ENCODE measurements at places on chromosomes 1 and 21. TPM values are rescaled to one million over a fixed set of nuclear protein-coding genes. Genes with fewer than 3 reads are reported as not detected.
A peak's percentile ranks its signal among the peaks of the same experiment; 100 is the strongest.

- H3K27me3 ChIP-seq = peaks cover 18% of the 10 kb centered on the region
- no peaks in the 10 kb centered on the region for H3K36me3 ChIP-seq
- no peak for DNase-seq
These were observed 110.2 kb downstream of the MATN1 start for GRCh38 chr1:30613188-30613587.

DNA sequence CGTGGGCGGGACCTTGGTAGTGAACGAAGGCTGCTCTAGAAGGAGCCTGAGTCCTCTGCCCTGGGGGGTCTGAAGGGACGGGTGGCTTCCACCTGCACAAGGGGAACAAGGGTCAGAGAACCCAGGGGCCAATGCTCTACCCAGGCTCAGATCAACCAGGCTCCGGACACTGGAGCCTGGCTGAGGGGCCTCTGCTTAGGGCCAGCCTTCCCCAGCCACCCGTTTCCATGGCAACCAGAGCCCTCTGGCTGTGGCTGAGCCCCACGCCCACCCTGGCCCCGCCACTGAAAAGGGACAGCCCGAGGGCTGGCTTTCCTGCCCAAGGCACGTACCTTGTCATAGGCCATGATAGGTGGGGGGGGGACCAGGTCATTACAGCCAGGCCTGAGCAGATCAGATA is 724.6 kb downstream of the PTPRU start:
- DNase-seq = no peak
- H3K27ac ChIP-seq = no peak overlapping the region
- H3K4me1 ChIP-seq = no peaks in the 10 kb centered on the region
- H3K36me3 ChIP-seq = no peaks in the 10 kb centered on the region
- H3K4me3 ChIP-seq = no peak overlapping the region
- peaks cover under 1% of the 10 kb centered on the region for H3K27me3 ChIP-seq

Gene GRIK1
- total RNA-seq = not detected

Gene PMF1
- total RNA-seq = 65.5 TPM

DNA sequence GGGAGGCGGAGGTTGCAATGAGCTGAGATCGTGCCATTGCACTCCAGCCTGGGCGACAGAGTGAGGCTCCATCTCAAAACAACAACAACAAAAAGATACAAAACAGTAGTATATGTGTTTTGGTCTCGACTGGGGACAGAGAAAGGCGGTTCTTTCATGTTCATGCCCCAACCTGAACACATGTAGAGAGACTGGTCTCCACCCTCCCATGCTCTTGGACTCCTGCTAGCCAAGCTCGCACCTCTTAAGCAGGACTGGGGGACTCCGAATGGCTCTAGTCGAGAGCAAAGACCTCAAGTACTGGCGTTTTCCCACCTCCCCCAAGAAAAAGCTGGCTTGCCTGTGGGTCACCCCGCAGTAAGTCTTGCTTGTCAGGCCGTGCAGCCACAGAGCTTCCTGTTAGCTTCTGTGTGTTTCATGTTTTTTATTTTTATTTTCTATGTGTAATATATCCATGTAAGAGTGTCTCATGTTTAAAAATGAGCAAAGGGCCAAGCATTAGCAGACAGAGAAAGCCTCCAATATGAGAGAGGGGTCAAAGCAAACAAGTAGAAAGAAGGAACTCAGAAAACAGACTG is 91.6 kb downstream of the SCCPDH start:
- no peak for DNase-seq
- H3K36me3 ChIP-seq = no peaks in the 10 kb centered on the region
- H3K4me3 ChIP-seq = no peak overlapping the region
- peaks cover 16% of the 10 kb centered on the region for H3K27me3 ChIP-seq
- no peak overlapping the region for H3K27ac ChIP-seq
- peaks cover 1% of the 10 kb centered on the region for H3K4me1 ChIP-seq

Gene FAM72C
- 21.0 TPM for total RNA-seq

DNA sequence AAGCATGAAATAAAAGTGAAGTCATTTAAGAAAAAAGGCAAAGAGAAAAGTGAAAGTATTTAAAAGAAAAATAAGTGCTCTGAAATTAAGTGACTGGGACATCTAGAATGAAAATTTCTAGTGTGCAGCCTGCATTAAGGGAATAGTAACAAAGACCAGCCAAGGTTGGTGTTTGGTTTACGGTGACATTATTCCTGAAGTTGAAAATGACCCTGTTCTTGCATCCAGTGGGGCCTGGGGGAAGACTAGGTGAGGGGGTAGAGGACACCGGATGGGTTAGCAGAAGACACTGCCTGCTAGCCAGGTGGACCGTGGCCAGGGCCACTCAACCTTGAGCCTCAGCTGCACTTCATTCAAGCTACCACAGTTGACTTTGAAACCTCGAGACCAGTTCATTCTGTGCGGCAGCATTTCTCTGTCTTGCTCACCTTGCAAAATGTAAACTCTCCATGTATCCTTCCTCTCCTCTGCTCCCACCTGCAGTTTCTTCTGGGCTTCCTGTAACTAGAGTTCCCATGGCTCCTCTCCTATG is 14.3 kb upstream of the KCNK1 start:
- no peaks in the 10 kb centered on the region for H3K27me3 ChIP-seq
- peaks cover 35% of the 10 kb centered on the region for H3K4me1 ChIP-seq
- H3K27ac ChIP-seq = peak overlapping the region; percentile 77

Gene ESPN
- 0.98 TPM for total RNA-seq

- peak overlapping the region; percentile 99 for H3K27ac ChIP-seq
- H3K36me3 ChIP-seq = peaks cover 12% of the 10 kb centered on the region
- DNase-seq = peak; percentile 55
- H3K4me1 ChIP-seq = peaks cover 59% of the 10 kb centered on the region
These were observed 20.6 kb upstream of the RCAN3 start for GRCh38 chr1:24481843-24482610.

Gene SH2D1B
- not detected for total RNA-seq

- H3K4me3 ChIP-seq = no peak within 1 kb of the TSS
- no peaks in the 10 kb centered on the region for H3K27me3 ChIP-seq
- peaks cover 15% of the 10 kb centered on the region for H3K36me3 ChIP-seq
- peak within 1 kb of the TSS; percentile 96 for H3K27ac ChIP-seq
These were observed at the start of gene ADAMTS4 for GRCh38 chr1:161198897-161199431. ADAMTS4 (minus strand) TSS chr1:161199054; CDS start chr1:161198627, 427 bp downstream.

- no peaks in the 10 kb centered on the region for H3K36me3 ChIP-seq
- peaks cover 15% of the 10 kb centered on the region for H3K27me3 ChIP-seq
- no peak overlapping the region for H3K4me3 ChIP-seq
- DNase-seq = no peak
- no peak overlapping the region for H3K27ac ChIP-seq
These were observed 187.7 kb upstream of the LMO4 start for GRCh38 chr1:87140831-87141540.

- H3K4me1 ChIP-seq = peaks cover 24% of the 10 kb centered on the region
- peak overlapping the region; percentile 84 for H3K27ac ChIP-seq
- H3K27me3 ChIP-seq = no peaks in the 10 kb centered on the region
- H3K4me3 ChIP-seq = no peak overlapping the region
- DNase-seq = no peak
These were observed 1.1 kb downstream of the ARV1 start for GRCh38 chr1:230979952-230980351.

GRCh38 chr1:91098299-91098906 is 76.6 kb upstream of the ZNF644 start:
- H3K27ac ChIP-seq = no peak overlapping the region
- H3K36me3 ChIP-seq = no peaks in the 10 kb centered on the region
- H3K4me3 ChIP-seq = no peak overlapping the region
- H3K27me3 ChIP-seq = no peaks in the 10 kb centered on the region

Gene ATP1A2
- not detected for total RNA-seq

DNA sequence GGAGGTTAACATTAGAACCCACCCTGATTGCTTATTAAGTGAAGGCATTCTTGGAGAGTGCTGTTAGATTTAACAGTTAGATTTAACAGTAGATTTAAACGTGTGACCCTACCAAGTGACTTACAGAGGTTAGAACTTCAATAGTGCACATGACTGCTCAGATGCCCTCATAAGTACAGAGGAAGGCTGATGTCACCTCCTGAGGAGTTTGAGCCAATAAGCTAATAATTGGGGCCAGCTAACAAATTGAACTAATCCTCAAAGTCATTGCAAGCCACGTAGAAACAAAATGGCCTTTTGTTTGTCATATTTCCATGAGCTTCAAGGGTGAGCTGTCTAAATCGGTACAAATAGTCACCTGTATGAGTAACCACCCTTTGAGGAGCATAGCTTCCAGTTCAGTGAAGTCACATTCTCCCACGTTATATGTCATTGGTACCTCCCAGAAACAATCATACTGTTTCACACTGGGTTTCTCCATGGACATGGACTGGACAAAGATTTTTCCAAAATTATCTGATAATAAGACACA is 11.7 kb downstream of the AVPR1B start:
- H3K36me3 ChIP-seq = no peaks in the 10 kb centered on the region
- H3K27me3 ChIP-seq = peaks cover 23% of the 10 kb centered on the region
- no peak overlapping the region for H3K27ac ChIP-seq

Data from activated CD4-positive, alpha-beta memory T cell treated with anti-CD3 and anti-CD28 coated beads, Interleukin-2, amount 10 ng/mL, durations not matched to agents 7 days and 5 days (primary cell).